Ureter (tissue), 1 donor: ENCODE measurements at places on chromosomes 12 and 14.

GRCh38 chr12:56071648-56072047 lies 8.3 kb upstream of the ERBB3 start:
- no peak for DNase-seq

- DNase-seq, result no peak
Measured at GRCh38 chr14:69475194-69475818, 9.2 kb upstream of the PLEKHD1 start.

- no peak for DNase-seq
Measured at GRCh38 chr12:84689638-84690037, 223.0 kb downstream of the SLC6A15 start.

- DNase-seq, result no peak
Measured at GRCh38 chr14:51607711-51608110, 44.0 kb upstream of the FRMD6 start.
